NCI-H2081 (cell line): ENCODE measurements at places on chromosomes 12 and 14.

GRCh38 chr12:117875744-117876435, 92.9 kb downstream of the KSR2 start:
- no peak for DNase-seq

- DNase-seq, result no peak
Observed at GRCh38 chr12:82223426-82223825, 134.8 kb downstream of the CCDC59 start.

DNA sequence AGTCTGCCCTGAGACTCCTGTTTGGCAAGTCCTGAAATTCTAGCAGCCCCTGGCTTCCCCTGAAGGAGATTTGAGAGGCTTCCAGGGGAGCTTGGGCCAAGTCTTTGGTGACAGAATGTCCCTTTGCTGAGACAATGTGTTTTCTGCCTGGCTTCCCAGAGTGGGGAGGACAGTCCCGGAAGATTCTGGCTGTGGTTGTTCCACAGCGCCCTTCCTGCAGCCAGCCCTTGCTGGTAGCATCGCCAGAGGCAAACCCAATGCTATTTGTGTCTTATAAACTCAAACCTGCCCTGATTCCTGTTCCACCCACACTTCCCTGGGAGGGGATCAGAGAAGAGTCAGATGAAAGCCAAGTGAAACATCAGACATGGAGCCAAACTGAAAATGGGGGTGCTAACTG, 56.4 kb upstream of the OAS1 start:
- DNase-seq, result no peak

DNA sequence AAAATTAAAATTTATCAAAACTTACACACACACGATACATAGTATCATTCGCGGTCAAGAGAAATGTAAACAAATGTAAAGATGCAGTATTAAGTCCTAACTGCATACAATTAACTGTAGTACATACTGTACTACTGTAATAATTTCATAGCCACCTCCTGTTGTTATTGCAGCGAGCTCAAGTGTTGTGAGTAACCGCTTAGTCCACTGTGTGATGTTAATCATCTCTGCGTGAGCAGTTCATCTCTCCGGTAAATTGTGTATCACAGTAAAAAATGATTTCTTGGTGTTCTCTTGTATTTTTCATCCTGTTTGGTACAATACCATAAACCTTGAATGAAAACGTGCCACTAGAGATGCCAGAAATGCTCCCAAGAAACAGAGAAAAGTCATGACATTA, 6.5 kb downstream of the EPS8 start:
- DNase-seq, result no peak

DNA sequence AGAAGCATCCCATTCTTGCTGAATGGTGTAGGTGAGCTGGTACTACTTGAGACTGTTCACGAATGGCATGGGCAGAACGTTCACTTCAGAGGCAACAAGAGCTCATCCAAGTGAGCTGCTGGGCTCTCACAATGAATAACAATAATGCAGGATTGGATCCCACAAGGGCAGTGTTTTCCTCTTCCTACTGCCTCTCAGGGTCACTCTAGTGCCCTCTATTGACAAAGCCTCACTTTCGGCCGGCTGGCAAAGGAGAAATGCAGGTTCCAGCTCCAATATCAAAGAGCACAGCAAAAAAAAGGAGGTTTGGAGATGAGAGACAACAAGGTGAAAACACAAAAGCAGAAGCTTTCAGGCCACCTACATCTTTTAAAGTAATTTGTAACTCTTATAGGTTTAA, 74.6 kb upstream of the MYF6 start:
- DNase-seq, result peak; percentile 49

GRCh38 chr12:124053851-124054250, 80.8 kb downstream of the ZNF664 start:
- DNase-seq, result no peak

GRCh38 chr12:101948365-101948764, 71.0 kb downstream of the DRAM1 start:
- no peak for DNase-seq

- DNase-seq, result no peak
Observed at GRCh38 chr12:19021646-19022045, 107.9 kb upstream of the PLEKHA5 start.
